Ovary (tissue), 10 donors: ENCODE measurements at places on chromosomes 7 and 10. TPM values are rescaled to one million over a fixed set of nuclear protein-coding genes. Genes with fewer than 3 reads are reported as not detected.

The CHAT gene
- not detected for total RNA-seq

The SH2B2 gene
- total RNA-seq: 4.5 TPM

The ASL gene
- total RNA-seq: 16.5 TPM

The PAPOLB gene
- 0.08 TPM for total RNA-seq

The SIRT1 gene
- total RNA-seq: 31.8 TPM

The A1CF gene
- not detected for total RNA-seq

The SPDYE9 gene
- not detected for total RNA-seq

The CYP3A7 gene
- 0.36 TPM for total RNA-seq

The PRSS37 gene
- total RNA-seq: not detected

The ATRNL1 gene
- total RNA-seq: 71.3 TPM

The FBXL13 gene
- total RNA-seq: 6.0 TPM

The ACSM6 gene
- not detected for total RNA-seq

The ACTR3C gene
- total RNA-seq: 10.3 TPM

The MOGAT3 gene
- not detected for total RNA-seq

The AGBL3 gene
- 6.5 TPM for total RNA-seq

The RSPH10B gene
- total RNA-seq: 9.0 TPM

The ANAPC16 gene
- total RNA-seq: 98.1 TPM

The CDH23 gene
- 47.1 TPM for total RNA-seq

The FGFR2 gene
- total RNA-seq: 33.1 TPM

The ERCC6 gene
- total RNA-seq: 24.1 TPM

The SPAM1 gene
- total RNA-seq: not detected

The TMEM26 gene
- 1.1 TPM for total RNA-seq

The CAMK2B gene
- total RNA-seq: not detected

The LIPK gene
- total RNA-seq: not detected

The PALD1 gene
- total RNA-seq: 10.5 TPM
